ENCODE measurements at places on chromosomes 5 and 9.

GRCh38 chr5:51488803-51489642 is 105.8 kb downstream of the ISL1 start:
- DNase-seq = no peak

DNA sequence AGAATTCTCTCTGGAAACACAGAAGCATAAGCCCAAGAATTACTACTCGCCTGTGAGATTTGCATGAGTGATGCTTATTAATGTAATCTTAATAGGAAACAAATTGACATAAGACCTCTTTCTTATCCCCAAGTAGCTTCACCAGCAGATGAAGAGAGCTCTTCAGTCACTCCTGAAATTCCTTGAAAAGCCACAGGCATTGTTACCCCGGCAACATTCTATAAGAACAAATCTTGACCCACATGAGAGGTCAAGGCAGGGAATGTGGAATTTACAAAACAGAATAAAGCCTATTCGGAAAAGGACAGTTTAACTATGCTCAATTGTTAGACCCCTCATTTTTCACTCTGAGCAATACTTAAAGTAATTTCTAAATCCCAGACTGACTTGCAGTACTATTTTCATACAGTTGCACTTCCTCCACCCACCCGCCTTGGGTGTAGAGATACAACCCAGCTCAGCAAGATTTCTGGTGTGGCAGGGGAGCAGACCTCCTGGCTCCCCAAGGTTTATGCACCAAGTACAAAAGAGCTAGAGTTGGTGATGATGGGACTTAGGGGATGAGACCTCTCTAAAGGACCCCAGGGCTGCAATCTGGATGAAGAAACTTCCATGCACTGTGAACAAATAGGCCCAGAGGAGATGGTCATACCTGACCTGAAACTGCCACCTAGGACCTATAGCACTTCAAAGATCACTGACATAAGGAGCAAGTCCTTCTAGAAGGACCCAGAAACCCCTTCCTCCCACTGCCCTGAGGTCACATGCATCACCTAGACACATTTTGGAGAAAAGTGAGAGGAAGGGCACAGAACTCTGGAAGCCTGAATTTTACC is 242.1 kb downstream of the ZNF608 start:
- DNase-seq = no peak

DNA sequence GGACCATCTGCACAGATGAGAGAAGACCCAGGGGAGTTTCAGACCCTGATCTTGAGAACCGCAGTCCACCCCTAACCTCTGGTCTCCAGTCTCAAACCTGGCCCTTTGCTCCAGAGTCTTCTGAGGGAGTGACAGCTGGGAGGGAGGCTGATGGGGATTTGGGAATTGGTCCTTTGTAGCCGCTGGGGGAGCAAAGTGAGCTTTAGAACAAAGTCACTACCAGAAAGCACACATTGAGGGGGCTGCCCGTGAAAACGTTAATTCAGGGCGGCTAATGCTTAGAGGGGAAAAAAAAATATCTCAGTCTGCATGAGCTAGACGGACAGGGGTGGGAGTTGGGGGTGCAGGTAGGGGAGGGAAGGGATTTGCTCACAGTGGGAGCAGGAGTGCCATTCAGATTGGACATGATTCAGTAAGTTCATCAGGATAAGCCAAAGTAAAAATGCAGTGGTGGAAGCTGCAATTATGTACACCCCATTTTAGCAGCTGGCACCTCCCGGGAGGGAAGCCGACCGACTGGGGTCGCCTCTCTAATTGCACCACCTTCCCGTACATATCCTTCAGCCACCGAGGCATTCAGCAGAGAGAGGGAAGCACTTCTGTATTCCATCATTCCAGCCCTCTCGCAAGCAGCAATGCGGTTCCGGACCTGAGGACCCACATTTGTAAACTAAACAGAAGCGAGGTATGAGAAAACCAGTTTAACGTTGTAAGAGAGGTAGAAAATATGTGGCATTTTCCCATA is 123.4 kb upstream of the RETREG1 start:
- DNase-seq = no peak

DNA sequence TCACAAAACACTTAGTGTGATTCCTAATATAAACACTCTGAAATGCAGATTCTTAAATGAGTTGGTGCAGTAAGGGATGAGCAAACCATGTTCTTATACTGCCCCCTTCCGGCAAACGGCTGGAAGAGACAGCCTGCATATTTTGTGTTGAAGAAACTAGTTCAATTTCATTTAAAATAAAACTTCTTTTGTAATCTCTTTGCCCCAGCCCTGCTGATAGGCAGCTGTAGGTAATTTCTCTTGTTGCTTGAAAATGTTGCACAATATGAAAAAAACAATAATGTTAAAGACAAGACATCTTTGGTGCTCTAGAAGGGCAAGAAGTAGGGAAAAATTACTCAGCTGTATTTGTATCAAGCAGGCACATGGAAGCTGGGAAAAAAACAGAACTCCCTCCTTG is 89.7 kb upstream of the CCNG1 start:
- no peak for DNase-seq

- DNase-seq = no peak
Measured at GRCh38 chr5:101160002-101160401, 256.9 kb upstream of the ST8SIA4 start.

GRCh38 chr9:27467486-27467885 is 56.6 kb upstream of the IFNK start:
- no peak for DNase-seq

All from NCI-H187 treated with DMSO at 0.1 percent for 48 hours (cell line).